ENCODE measurements at places on chromosomes 5 and 9.

DNA sequence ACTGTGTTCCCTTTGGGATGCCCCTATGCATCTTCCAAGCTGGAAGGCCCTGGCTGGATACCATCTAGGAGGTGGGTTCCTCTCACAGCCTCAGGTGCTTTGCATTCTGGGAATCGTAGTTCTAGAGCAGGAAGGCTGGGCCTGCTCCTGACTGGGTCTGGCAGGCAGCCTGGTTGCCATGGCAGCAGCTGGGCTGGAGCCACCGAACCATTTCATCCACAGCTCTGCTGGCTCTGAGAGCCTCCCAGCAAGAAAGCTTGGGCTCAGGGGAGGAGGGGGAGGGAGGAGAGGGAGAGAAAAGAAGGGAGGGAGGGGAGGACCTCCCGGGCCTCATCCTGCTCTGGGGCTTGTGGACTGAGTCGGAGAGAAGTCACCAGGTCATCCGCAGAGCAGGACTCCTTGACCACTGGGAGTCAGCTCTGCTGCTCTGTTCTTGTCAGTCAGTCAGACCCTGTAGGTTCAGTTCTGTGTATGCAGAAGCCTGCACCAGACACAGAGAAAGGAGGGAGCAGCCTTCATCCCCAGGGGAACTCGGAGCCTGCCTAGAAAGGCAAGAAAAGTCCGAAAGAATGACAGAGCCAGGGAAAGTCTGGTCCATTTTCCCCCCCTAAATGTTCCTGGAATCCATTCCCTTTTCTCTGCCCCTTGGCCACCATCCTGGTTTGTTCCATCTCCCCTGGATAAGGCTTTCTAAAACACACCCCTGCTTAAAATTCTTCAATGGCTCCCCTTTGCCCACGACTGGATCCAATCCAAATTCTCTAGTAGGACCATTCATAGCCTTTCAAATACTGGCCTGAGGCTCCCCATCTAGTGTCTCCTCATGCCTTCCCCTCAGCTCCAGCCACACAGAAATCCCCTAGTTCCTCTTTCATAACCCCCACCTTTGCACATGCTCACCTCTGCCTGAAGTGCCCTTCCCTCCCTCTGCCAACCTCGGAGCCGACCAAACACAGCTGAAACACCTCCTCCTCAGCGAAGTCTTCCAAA, 65.4 kb upstream of the ARAP3 start:
- no peaks in the 10 kb centered on the region for H3K36me3 ChIP-seq
- peak; percentile 80 for DNase-seq
- no peaks in the 10 kb centered on the region for H3K27me3 ChIP-seq

DNA sequence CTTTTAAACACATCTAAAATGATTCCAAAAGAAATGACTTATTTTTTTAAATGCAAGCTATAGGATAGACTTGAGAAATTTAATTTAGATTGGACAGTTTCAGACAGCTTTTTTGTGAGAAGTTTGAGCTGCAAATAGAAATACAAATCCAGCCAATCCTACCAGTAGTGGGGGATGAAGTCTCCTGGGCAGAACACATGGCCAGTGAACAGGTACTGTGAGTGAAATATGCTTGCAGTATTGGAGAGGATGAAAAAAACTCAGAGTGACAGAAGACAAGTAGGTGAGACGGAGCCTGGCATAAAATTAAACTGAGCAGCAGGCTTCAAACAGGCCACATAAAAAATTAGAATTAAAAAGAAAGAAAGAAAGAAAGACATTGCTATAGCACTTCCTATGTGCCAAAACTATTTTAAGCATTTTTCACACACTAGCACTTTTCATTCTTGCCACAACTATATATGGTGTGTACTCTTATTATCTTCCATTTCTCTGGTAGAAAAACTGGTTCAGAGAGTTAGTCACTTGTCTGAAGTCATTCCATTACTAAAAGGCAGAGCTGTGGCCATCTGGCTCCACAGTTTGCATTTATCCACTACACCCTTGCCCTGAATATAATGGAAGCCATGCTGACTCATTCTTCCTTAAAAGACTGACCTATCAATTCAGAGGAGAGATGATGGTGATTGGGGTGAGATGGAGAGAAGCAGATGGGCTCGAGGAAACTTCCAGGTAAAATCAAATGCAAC, 310.2 kb upstream of the CTNND2 start:
- no peak for DNase-seq
- H3K4me3 ChIP-seq = no peak overlapping the region
- no peak overlapping the region for H3K27ac ChIP-seq
- no peaks in the 10 kb centered on the region for H3K27me3 ChIP-seq

DNA sequence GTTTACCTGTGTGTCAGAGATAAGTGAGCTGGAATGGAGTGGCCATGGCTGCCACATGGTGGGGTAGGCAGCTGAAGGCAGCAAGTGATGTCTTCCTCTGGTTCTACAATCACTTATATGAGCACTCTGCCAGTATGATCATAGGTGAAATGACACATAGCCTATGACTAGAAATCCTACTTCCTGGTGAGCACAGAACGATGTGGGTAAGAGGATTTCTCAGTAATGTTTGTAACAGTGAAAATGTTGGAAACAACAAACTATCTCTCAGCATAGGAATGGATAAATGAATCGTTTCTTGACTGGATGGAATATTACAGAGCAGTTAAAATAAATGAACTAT, 187.0 kb upstream of the S1PR3 start:
- H3K4me3 ChIP-seq = no peak overlapping the region
- no peak overlapping the region for H3K27ac ChIP-seq
- no peaks in the 10 kb centered on the region for H3K4me1 ChIP-seq
- no peaks in the 10 kb centered on the region for H3K27me3 ChIP-seq
- no peak for DNase-seq
- no peaks in the 10 kb centered on the region for H3K36me3 ChIP-seq

GRCh38 chr9:133132174-133132573, 11.1 kb upstream of the RALGDS start:
- no peak overlapping the region for H3K4me3 ChIP-seq
- H3K36me3 ChIP-seq = no peaks in the 10 kb centered on the region
- H3K27ac ChIP-seq = peak overlapping the region; percentile 91

DNA sequence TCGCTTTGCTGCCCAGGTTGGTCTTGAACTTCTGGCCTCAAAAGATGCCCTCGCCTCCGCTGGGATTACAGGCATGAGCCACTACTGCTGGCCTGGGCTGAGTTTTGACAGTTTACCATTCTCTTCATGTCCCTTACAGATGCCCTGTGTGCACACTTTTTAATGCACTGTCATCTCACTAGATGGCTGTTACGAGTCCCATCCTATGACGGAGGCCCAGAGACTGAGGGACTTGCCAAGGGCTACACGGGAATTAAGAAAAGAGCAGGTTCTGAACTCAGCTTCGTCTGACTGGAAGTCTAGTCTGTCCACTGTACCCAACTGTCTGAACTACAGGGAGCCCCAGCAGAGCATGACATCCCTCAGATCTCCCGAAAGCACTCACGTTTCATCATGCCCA, 63.9 kb downstream of the ARHGEF37 start:
- H3K27ac ChIP-seq = no peak overlapping the region
- DNase-seq = no peak
- no peaks in the 10 kb centered on the region for H3K36me3 ChIP-seq
- no peak overlapping the region for H3K4me3 ChIP-seq
- H3K27me3 ChIP-seq = no peaks in the 10 kb centered on the region
- H3K4me1 ChIP-seq = peaks cover 3% of the 10 kb centered on the region

DNA sequence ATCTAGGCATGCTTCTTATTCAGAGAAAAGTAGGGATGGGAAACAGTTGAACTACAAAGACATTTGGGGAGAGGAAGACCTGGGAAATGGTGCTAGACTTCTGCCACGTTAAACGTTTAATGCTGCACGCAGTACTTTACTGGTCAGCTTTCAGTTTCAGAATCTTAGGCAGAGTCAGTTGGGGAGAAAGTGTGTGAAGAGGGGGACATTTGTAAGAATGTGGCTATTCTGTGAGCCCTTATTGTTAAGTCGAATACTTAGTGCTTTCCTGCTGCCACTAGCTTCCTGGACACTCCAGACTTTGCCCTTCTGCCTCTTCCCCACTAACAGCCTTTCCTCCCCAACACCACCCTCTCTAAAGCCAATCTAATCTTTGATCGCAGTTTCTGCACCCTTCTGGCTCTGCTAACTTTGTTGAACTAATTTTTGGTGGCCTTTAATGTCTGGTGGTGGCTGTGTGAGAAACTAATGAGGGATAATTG, 6.1 kb downstream of the CYSTM1 start:
- no peak for DNase-seq
- peaks cover 44% of the 10 kb centered on the region for H3K4me1 ChIP-seq
- H3K4me3 ChIP-seq = no peak overlapping the region
- H3K27me3 ChIP-seq = no peaks in the 10 kb centered on the region
- H3K36me3 ChIP-seq = no peaks in the 10 kb centered on the region

DNA sequence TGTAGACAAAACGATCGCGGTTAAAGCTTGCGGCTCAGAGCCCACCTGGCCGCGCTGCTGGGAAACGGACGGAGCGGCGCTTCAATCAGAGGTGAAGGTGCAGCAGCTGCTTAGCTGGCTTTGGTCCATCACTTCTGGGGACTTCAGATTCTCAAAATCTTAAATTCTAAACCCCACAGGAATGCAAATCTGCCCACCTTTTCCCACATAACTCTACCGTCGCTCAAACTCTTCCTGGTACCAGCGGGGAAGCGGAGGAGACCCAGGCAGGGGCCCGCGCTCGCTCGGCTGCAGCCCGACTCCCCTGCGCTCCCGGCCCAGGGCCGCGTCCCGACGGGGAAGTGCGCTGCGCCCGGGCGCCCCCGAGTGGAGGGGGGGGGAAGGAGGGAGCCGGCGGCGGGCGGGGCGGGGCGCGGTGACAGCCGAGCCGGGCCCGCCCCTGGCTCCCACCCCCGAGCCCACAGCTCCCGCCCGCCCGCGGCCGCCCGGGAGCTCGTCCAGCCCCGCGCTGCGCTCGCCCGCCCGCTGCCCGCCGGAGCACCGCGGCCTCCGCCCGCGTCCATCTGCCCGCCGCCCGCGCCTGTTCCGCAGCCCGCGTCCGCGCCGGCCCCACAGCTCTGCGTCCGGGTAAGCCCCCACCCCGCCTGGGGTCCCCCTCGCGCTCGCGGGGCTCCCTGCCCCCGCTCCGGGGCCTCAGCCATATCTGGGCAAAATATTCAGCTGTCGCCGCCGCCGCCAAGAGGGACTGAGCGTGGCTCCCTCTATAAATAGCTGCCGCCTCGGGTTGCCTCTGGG, at the start of gene TMOD1:
Gene TMOD1, plus strand, starts transcription at position 490 of the 795 bp plus-strand sequence. CDS start 22,523 bp downstream, outside the sequence.
- H3K36me3 ChIP-seq = peaks cover 5% of the 10 kb centered on the region
- H3K4me3 ChIP-seq = peak within 1 kb of the TSS; percentile 79
- peak; percentile 74 for DNase-seq
- H3K27ac ChIP-seq = peak within 1 kb of the TSS; percentile 76

- H3K4me1 ChIP-seq = no peaks in the 10 kb centered on the region
- no peak overlapping the region for H3K4me3 ChIP-seq
- H3K27me3 ChIP-seq = no peaks in the 10 kb centered on the region
- no peaks in the 10 kb centered on the region for H3K36me3 ChIP-seq
- no peak overlapping the region for H3K27ac ChIP-seq
Observed at GRCh38 chr5:126433701-126434100, 10.5 kb downstream of the GRAMD2B start.

GRCh38 chr5:90897618-90898017, 339.0 kb downstream of the ADGRV1 start:
- H3K27me3 ChIP-seq = no peaks in the 10 kb centered on the region
- H3K4me1 ChIP-seq = no peaks in the 10 kb centered on the region
- H3K27ac ChIP-seq = no peak overlapping the region
- DNase-seq = no peak

- no peaks in the 10 kb centered on the region for H3K36me3 ChIP-seq
- peaks cover 26% of the 10 kb centered on the region for H3K4me1 ChIP-seq
- H3K27me3 ChIP-seq = no peaks in the 10 kb centered on the region
- H3K27ac ChIP-seq = peak overlapping the region; percentile 67
Observed at GRCh38 chr9:136328622-136329041, 1.3 kb downstream of the GPSM1 start.

DNA sequence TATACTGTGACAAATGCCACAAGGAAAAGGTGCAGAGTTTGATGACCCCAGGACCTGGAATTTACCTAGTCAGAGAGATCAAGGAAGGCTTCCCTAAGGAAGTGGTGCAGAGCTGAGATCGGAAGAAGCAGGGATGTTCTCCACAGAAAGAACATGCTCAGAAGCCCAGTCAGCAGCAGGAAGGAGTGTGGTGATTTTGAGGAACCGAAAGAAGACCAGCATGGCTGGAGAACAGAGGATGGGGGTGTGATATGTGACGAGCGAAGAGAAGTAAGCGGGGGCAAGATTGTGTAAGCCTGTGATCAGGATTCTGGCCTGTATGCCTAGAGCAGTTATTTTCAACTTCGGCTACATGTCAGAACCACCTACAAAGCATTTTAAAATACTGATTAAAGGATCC, 18.7 kb upstream of the PIK3R1 start:
- no peak overlapping the region for H3K27ac ChIP-seq
- no peaks in the 10 kb centered on the region for H3K27me3 ChIP-seq
- DNase-seq = no peak
- H3K4me1 ChIP-seq = no peaks in the 10 kb centered on the region

- H3K27me3 ChIP-seq = no peaks in the 10 kb centered on the region
- no peak overlapping the region for H3K27ac ChIP-seq
- no peaks in the 10 kb centered on the region for H3K4me1 ChIP-seq
- no peaks in the 10 kb centered on the region for H3K36me3 ChIP-seq
Observed at GRCh38 chr5:107523029-107523680, 147.6 kb downstream of the EFNA5 start.
